Progenitor cell of endocrine pancreas (in vitro differentiated cells): ENCODE measurements at places on chromosomes 12 and 14. TPM values are rescaled to one million over a fixed set of nuclear protein-coding genes. Genes with fewer than 3 reads are reported as not detected.

Gene AQP2
- 0.29 and 1.0 TPM in 2 replicates for total RNA-seq

Gene ATG14
- total RNA-seq = 14.9 and 15.0 TPM in 2 replicates

Gene RHEBL1
- 0.72 and 0.75 TPM in 2 replicates for total RNA-seq

Gene INSM2
- 0.10 TPM in 1 of 2 replicates, not detected in the other for total RNA-seq

Gene TMEM63C
- total RNA-seq = 1.6 and 1.8 TPM in 2 replicates

Gene SPATS2
- total RNA-seq = 84.4 and 87.1 TPM in 2 replicates

Gene CHPT1
- 15.2 and 18.0 TPM in 2 replicates for total RNA-seq

Gene OR11H6
- not detected in 2 replicates for total RNA-seq
